ENCODE measurements at places on chromosomes 5 and 9. TPM values are rescaled to one million over a fixed set of nuclear protein-coding genes. Genes with fewer than 3 reads are reported as not detected.

DNA sequence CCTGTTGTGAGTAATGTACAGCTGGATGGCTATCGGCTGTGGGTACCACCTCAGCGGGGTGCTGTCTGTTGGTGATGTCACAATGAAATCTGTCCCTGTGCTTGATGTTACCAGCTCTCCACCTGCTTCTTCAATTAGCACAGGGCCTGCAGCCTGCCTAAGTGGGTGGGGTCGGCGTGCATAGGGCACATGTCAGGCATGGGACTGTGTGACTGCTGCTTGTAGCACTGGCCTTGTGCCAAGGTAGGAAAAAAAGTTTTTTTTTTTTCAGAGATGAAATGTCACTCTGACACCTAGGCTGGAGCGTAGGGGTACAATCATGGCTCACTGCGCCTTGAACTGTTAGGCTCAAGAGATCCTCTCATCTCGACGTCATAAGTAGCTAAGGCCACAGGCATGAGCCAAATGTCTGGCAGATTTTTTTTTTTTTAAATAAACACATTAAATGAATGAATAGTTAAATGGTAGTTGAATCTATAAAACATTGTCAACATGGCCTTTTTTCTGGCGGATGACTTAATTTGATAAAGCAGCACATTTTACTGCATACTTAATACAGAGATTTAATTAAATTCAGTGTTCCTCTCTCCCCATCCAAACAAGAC lies 222.5 kb downstream of the NXNL2 start:
- no peak for DNase-seq

DNA sequence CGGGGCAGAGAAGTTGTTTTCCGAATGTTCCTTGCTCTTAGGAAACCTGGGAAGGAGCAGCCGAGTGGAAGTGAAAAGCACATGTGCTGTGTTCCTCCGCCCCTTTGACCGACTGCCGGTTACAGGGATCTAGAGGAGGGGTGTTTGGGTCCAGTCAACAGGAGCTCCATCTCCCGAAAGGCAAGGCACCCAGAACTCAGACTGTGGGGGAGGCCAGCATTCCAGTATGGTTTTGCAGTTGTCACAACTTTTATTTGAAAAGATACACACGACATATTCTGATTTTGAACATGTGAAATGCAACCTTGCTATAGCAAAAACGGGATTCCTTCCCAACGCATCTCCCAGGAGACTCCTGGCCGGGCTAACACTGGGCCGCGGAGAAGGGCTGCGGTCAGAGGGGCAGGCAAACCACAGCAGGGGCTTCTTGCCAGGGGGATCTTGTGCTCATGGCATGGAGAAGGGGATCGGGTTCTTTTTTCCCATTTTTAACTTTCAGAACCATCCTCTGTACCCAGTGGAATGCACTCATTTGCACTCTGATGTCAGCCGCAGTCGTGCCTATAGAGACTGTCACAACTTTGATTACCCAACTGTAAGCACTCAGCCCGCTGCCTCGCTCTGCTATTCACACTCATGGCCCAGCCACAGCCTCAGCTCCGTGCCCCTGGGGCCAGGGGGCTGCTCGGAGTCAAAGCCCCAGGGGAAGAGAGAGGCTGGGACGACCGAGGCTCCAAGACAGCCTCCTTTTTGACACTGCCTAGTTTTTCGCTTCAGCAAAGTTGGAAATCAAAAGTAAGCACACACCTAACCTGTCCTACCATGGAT lies 3.9 kb downstream of the QRFP start:
- DNase-seq, result no peak

GRCh38 chr5:177473443-177474001 lies at the start of gene DBN1:
TSS of gene DBN1 (minus strand) at chr5:177473634. CDS start at chr5:177473521, 113 bp downstream.
- peak; percentile 53 for DNase-seq

DNA sequence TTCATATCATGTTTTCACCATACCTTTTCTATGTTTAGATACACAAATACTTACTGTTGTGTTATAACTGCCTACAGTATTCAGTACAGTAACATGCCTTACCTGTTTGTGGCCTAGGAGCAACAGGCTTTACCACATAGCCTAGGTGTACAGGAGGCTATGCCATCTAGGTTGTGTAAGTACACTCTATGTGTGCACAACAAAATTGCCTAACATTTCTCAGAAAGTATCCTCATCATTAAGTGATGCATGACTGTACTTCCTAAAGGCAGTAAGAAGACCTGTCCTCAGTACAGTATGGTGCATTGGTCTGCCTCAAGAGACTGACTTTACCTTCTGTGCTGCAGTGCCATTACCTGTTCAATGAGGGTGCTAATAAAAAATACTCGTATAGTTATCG lies 7.9 kb downstream of the TXN start:
- DNase-seq, result no peak

GRCh38 chr5:113330533-113331208 lies 104.1 kb downstream of the TSSK1B start:
- peak; percentile 58 for DNase-seq

- DNase-seq, result no peak
Measured at GRCh38 chr9:135523521-135524129, 2.4 kb downstream of the LCN1 start.

DNA sequence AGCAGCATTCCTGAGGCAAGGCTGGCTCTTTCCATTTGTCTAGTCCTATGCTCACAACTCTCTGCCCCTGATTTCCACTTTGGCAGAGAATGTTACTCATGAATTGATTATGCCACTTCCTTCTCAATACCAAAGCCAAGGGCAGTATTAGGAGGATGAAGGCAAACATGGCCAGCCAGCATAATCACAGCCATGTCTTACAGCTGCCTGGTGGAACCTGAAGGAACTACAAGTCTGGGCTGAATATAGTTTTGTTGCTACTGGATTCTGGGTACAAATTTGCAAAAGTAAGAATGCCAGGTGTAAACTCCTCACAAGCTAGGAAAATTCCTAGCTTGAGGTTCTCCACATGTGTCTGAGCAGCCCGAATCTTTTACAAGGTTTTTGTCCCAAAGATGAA lies 4.2 kb downstream of the SIL1 start:
- DNase-seq, result no peak

Gene PRUNE2
- total RNA-seq, result 7.2 TPM

Gene CSF1R
- total RNA-seq, result 0.22 TPM

Gene KLF4
- 0.98 TPM for total RNA-seq

Gene GPRIN1
- total RNA-seq, result 12.4 TPM

Gene LTC4S
- total RNA-seq, result not detected
